ENCODE measurements at places on chromosomes 4 and X. TPM values are rescaled to one million over a fixed set of nuclear protein-coding genes. Genes with fewer than 3 reads are reported as not detected.

DNA sequence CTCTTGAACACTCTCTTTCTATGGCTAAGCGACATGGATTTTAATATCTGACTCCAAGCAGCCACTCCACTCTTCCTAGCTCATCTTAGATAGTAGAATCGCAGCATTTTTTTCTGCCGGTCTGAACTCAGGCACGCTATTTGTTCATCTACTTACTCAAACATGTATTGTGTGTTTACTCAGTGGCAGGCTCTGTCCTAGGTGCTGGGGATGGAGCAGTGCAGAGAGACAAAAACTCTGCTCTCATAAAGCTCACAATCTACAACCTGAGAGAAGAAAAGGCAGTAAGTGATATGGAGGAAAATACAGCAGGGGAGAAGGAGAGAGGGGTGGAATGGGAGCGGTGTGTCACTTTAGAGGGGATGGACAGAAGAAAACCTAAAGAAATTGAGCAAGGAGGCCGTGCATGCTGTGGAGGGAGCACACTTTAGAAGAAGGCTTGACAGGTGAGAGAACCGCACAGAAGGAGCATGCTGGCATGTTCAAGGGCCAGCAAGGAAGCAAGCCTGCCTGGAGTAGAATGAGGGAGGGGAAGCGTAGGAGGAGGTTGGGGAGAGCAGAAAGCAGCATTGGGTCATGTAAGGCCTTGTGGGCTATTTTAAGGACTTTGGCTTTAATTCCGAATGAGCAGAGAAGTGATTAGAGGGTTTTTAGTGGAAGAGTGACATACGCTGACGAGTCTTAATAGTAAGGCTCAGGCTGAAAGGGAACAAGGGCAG is 132.0 kb downstream of the ANK2 start:
- no peak for DNase-seq

ZIC3 gene
- total RNA-seq, result not detected

TAF7L gene
- total RNA-seq, result not detected

GRCh38 chrX:13966071-13966792 is 63.5 kb downstream of the GEMIN8 start:
- DNase-seq, result no peak

GRCh38 chr4:17680559-17681280 is 66.3 kb downstream of the MED28 start:
- DNase-seq, result no peak

- no peak for DNase-seq
Measured at GRCh38 chr4:114386637-114387233, 211.9 kb upstream of the UGT8 start.

EXOC1L gene
- total RNA-seq, result not detected

GRCh38 chr4:183471946-183472708 is 27.7 kb downstream of the CDKN2AIP start:
- DNase-seq, result peak; percentile 83

DNA sequence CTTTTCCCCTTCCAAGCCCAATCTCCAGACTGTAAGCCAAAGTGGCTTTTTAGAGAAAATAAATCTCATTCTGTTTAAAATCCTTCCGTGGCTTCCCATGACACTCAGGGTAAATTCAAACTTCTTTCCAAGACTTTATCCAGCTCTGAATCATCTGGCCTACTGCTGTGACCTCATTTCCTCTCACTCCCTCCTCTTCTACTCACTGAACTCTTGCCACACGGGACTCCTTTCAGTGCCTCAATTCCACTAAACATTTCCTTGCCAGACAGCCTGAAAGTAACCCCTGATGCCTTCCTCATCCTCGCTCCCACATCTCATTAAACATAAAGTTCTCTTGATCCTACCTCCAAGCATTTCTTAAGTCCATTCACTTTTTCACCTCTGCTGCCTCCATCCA is 27.8 kb upstream of the RNF128 start:
- no peak for DNase-seq

PDGFRA gene
- 0.43 TPM for total RNA-seq

RHOXF2B gene
- total RNA-seq, result not detected

GRCh38 chr4:187449702-187450101 is 545.9 kb upstream of the ZFP42 start:
- no peak for DNase-seq

- DNase-seq, result no peak
Measured at GRCh38 chrX:77450996-77451395, 3.8 kb downstream of the FGF16 start.

- no peak for DNase-seq
Measured at GRCh38 chrX:20665481-20665880, 398.8 kb upstream of the RPS6KA3 start.

SLC25A4 gene
- 7.8 TPM for total RNA-seq

DNA sequence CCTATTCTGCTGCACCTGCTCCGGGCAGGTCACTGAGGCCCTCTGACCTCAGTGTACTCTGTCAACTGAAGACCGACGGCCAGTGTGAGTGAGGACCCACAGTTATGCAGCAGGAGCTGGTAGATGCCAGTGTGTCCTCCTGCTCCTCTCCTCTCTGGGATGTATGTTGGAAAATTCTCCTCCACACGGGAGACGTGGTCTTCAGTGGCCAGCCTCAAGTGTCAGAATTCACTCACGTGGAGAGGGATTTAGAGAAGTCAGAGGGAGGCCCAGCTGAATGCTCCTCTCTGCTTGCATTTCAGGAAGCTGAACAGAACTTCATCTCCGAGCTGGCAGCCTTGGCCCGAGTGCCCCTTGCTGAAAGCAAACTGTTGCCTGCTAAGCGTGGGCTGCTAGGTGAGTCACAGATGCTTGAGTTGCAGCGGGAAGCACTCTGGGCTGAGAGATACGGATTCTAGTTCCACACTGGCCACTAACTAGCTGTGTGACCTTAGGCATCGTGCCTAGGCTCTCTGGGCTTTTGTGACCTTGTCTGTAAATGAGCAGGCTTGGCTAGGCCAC is 83.6 kb downstream of the CRMP1 start:
- DNase-seq, result no peak

GRCh38 chrX:131477498-131477897 is 66.4 kb upstream of the OR13H1 start:
- no peak for DNase-seq

GK gene
- total RNA-seq, result 242 TPM

- no peak for DNase-seq
Measured at GRCh38 chr4:140076307-140076706, 77.7 kb downstream of the MAML3 start.

GRCh38 chrX:134622056-134622812 is 36.0 kb downstream of the PLAC1 start:
- peak; percentile 32 for DNase-seq

DNA sequence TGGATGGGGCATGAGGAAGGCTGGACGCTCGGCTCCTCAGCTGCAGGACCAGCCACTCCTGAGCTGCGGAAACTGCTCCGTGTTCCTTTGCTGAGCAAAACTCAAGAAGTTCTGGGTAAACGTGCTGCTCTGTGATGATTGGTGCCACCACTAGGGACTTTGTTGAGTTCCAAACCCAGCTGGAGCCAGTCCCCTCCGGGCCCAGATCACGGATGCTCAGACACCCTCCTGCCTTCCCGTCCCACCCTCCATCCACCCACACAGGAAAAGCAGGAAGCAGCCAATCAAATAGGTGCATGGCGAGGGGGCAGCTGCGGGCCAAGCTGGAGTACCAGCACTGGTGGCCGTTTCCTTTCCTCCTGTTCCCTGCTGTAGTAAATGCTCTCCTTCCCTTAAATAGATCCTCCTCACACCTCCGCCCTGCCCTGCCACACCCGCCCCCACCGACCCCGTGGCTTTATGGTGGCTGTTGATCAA is 68.0 kb downstream of the ADRA2C start:
- DNase-seq, result no peak

DNA sequence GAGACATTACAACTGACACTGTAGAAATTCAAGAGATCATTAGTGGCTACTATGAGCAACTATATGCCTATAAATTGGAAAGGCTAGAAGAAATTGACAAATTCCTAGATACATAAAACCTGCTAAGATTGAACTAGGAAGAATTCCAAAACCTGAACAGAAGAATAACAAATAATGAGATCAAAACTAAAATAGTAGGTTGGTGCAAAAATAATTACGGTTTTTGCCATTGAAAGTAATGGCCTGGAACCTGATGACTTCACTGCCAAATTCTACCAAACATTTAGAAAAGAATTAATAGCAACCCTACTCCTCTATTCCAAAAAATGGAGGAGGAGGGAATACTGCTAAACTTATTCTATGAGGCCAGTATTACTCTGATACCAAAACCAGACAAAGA is 824.9 kb downstream of the KLHL13 start:
- no peak for DNase-seq

DNA sequence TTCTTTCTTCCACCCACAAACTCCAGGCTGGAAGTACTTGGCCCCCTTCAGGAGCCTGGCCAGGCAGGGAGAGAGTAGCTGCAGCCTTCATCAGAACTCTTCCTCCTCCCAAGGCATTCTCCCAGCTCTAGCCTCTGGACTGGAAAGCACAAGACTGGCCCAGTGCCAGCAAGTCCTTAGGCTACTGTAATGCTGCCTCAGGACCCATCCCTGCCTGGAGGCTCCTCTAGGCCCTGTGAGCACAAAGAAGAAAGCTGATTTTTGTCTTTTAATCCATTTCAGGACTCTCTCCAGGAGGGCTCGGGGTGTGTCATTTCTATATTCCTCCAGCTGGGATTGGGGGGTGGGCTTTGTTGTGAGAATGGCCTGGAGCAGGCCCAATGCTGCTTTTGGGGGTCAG is 10.8 kb downstream of the AWAT2 start:
- no peak for DNase-seq

All from activated T-cell treated with anti-CD3 and anti-CD28 coated beads, Interleukin-2, amount 50 U/mL, for 72 hours (primary cell).